Activated effector memory CD4-positive, alpha-beta T cell treated with anti-CD3 and anti-CD28 coated beads, Interleukin-2, amount 50 U/mL, for 16 hours (primary cell): ENCODE measurements at places on chromosomes 3 and 15.

DNA sequence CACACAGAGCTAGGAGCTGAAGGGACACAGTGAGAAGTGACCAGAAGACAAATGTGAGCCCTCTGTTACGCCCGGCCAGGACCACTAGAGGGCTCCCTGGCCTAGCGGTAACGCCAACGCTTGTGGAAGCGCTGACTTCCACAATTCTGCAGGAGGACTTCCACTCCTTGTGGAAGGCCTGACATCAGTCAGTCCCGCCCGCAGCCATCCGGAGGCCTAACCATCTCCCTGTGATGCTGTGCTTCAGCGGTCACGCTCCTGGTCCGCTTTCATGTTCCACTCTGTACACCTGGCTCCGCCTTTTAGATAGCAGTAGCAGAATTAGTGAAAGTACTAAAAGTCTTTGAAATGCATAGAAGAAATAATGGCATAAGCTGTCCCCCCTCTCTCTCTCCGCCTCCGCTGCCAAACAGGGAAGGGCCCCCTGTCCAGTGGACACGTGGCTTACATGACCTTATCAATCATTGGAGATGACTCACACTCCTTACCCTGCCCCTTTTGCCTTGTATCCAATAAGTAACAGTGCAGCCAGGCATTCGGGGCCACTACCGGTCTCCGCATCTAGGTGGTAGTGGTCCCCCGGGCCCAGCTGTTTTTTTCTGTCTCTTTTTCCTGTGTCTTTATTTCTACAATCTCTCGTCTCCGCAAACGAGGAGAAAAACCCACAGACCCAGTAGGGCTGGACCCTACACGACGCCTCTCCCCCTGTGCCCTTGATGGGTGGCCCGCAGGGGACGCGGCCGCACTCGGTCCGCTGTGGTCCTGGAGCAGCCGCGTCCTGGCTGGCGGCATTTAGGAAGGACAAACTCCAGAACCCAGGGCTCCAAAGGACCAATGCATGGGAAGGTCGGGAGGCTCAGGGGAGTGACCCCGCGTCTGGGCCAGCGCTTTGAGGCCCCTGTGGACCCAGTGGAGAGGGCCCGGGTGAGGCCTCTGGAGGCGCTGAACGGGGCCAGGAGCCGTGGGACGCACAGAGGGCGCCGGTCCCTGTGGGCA is 27.0 kb upstream of the RPL32 start:
- peak; percentile 85 for DNase-seq

DNA sequence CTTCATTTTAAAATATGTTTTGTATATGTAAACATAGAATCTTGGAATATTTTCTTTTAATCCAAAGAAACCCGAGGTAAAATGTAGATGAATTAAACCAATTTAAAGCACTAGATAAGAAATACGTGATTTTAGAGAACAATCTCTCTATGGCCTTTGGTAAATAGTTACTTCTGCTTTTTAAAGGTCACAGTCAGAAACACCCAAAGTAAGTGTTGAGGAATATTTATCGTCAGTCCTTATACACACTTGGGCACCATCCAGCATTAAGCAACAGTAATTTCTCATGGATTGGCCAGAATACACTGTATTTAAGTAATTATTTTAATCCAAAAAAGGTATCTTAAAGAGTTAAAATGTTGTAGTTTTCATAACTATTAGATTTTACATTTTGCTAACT is 713.2 kb downstream of the NLGN1 start:
- no peak for DNase-seq

DNA sequence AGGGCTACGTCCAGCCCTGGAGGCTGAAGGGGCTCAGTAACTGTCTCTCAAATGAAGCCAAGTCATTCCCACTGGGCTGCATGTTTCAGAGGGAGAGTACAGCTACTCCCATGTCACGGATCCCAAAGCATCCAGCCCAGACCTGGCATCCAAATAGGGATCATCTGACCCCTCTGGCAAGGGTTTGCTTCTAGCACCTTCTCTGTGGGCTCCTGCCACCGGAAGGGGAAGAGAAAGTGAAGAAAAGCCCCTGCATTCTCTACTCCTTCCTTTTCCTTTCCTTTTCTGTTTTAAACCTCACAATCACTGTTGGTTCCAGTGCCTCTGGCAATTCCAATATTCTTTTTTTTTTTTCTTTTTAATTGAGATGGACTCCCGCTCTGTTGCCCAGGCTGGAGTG is 64.5 kb upstream of the CTSH start:
- no peak for DNase-seq

- DNase-seq = no peak
Observed at GRCh38 chr3:30142946-30143345, 463.5 kb upstream of the TGFBR2 start.

- DNase-seq = no peak
Observed at GRCh38 chr3:155465664-155466063, 172.2 kb upstream of the STRIT1 start.

DNA sequence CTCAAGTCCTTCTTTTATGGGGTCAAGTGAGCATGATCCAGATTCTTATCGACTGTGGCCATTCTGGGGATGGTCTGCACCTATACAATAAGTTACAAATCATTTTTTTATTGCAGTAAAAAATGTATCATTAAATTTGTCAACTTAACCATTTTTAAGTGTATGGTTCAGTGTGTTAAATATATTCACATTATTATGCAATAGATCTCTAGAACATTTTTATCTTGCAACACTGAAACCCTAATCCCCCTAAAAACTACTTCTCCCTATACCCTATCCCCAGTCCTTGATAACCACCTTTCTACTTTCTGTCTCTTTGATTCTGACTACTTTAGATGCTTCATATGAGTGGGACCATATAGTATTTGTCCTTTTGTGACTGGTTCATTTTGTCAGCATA is 10.4 kb upstream of the BOC start:
- DNase-seq = no peak

GRCh38 chr3:51514210-51514609 is 14.4 kb upstream of the DCAF1 start:
- no peak for DNase-seq

- DNase-seq = no peak
Observed at GRCh38 chr3:55615694-55616295, 128.7 kb upstream of the WNT5A start.

- DNase-seq = peak; percentile 60
Observed at GRCh38 chr3:195714380-195715011, 6.3 kb upstream of the MUC20 start.
